HT-29 (cell line): ENCODE measurements at places on chromosomes 1 and 21.
A peak's percentile ranks its signal among the peaks of the same experiment; 100 is the strongest.

GRCh38 chr1:157025385-157025784 lies 20.2 kb downstream of the ARHGEF11 start:
- DNase-seq = no peak

- DNase-seq = no peak
These were observed 88.0 kb upstream of the ZNF648 start for GRCh38 chr1:182149411-182149965.

GRCh38 chr1:43199093-43199726 lies 27.1 kb downstream of the CFAP57 start:
- no peak for DNase-seq

DNA sequence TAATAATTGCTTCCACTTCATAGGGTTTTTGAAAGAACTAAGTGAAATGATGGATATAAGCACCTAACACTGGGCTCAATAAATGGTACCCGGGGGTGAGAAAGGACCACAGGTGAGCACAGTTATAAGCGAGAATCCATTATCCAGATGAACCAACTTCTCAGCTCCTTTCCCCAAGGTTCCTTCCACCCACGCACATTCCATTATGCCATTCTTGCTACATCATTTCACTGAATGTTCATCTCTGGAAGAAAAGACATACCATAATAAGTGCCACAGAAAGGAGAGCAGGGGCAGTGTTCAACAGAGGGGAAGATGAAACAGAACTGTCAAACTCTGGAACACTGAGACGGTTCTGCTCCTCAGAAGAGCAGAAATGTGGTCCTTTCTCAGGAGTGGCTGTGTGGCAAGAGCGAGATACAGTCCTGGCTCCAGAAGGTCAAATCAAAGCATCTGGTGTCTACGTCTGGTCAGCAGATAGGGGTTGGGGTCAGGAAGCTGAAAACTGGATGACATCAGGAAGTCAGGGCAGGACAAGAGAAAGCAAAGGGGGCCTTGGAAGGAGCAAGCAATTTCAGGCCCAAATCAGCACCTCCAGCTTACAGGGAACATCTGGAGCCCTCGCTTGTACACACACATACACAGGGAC lies 255.4 kb upstream of the TMEM51 start:
- no peak for DNase-seq

DNA sequence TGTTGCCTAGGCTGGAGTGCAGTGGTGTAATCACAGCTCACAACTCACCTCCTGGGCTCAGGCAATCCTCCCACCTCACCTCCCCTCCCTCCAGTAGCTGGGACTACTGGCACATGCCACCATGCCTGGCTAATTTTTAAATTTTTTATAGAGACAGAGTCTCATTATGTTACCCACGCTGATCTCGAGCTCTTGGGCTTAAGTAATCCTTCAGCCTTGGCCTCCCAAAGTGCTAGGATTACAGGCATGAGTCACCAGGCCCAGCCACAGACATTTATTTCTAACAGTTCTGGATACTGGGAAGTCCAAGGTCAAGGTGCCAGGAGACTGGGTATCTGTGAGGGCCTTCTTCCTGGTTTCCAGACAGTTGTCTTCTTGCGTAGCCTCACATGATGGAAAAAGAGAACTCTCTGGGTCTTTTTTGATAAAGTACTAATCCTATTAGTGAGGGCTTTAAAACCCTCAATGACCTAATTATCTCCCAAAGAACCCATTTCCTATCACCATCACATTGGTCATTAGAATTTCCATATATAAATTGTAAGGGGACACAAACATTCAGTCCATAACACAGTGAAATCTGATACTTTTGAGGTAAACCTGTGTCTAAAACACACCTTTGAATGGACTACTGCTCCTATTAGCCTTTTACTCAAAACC lies 67.9 kb downstream of the PHACTR4 start:
- DNase-seq = peak; percentile 58

DNA sequence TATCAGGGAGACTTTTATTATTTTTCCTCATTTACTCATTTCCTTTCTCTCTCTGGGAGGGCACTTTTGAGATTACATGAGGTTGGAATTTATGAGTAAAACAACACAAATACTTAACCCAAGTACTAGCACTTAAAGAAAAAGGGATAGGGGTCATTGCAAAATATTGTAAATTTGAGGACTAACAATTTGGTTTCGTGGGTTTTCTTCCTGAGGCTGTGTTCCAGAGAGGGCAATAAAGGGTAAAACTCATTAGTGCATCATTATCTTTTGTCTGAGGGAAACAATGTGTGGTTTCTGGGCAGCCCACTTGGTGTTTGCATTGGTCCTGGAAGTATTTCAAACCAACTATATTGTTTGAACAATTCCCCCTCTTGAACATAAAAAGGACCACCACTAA lies 96.5 kb downstream of the GREM2 start:
- DNase-seq = peak; percentile 6

GRCh38 chr1:23171181-23171755 lies 2.6 kb upstream of the LUZP1 start:
- DNase-seq = no peak

DNA sequence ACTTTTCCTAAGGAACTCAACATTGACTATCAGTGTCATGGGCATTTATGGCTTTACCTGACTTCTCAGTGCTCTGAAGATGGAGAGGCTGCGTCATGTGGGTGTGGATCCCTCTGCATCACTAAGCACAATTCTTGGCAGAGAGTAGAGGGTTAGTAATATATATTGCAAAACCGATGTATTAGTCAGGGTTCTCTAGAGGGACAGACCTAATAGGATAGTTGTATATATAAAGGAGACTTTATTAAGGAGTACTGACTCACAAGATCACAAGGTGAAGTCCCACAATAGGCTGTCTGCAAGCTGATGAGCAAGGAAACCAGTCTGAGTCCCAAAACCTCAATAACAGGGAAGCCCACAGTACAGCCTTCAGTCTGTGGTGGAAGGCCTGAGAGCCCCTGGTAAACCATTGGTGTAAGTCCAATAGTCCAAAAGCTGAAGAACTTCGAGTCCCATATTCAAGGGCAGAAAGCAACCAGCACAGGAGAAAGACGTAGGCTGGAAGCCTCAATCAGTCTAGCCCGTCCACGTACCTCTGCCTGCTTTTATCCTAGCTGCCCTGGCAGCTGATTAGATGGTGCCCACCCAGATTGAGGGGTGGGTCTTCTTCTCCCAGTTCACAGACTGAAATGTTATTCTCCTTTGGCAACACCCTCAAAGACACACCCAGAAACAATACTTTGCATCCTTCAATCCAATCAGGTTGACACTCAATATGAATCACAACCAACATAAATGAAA lies 159.7 kb upstream of the NRIP1 start:
- DNase-seq = no peak

GRCh38 chr21:26973226-26973625 lies 6.3 kb upstream of the ADAMTS5 start:
- no peak for DNase-seq

- no peak for DNase-seq
These were observed 303.5 kb upstream of the VAMP3 start for GRCh38 chr1:7467476-7468175.

DNA sequence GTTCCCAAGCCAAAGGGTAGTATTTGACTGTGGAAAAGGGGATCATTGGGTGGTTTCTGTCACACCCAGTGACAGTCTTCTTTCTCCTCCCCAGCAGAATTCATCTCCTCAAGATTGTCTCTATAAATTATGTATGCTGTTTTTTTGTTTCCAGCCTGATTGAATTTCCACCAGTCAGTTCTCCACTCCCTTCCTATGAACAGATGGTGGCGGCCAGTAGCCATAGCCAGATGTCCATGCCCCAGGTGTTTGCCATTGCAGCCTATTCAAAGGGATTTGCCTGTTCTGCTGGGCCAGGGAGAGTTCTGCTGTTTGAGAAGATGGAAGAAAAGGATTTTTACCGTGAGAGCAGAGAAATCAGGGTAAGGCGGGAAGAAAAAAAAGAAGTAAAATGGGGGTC lies 12.9 kb downstream of the CFAP57 start:
- DNase-seq = no peak
